Aorta (tissue), 5 donors: ENCODE measurements at places on chromosomes 3 and 15. TPM values are rescaled to one million over a fixed set of nuclear protein-coding genes. Genes with fewer than 3 reads are reported as not detected.
A peak's percentile ranks its signal among the peaks of the same experiment; 100 is the strongest.

- H3K27ac ChIP-seq: no peak overlapping the region
- no peaks in the 10 kb centered on the region for H3K27me3 ChIP-seq
- H3K4me3 ChIP-seq: no peak overlapping the region
- DNase-seq: no peak
- H3K4me1 ChIP-seq: no peaks in the 10 kb centered on the region
These were observed 38.5 kb downstream of the EPHB1 start for GRCh38 chr3:134833453-134834163.

- H3K27ac ChIP-seq: no peak overlapping the region
- H3K27me3 ChIP-seq: no peaks in the 10 kb centered on the region
- DNase-seq: no peak
- H3K4me1 ChIP-seq: no peaks in the 10 kb centered on the region
These were observed 378.9 kb downstream of the ULK4 start for GRCh38 chr3:41583014-41583413.

Gene QTRT2
- 16.2 TPM for total RNA-seq

- no peaks in the 10 kb centered on the region for H3K27me3 ChIP-seq
- no peak for DNase-seq
- H3K36me3 ChIP-seq: no peaks in the 10 kb centered on the region
- no peak overlapping the region for H3K4me3 ChIP-seq
- H3K27ac ChIP-seq: no peak overlapping the region
These were observed 49.0 kb upstream of the FURIN start for GRCh38 chr15:90819390-90819789.

Gene MYEF2
- total RNA-seq: 105 TPM

- H3K36me3 ChIP-seq: no peaks in the 10 kb centered on the region
- no peak for DNase-seq
- H3K27ac ChIP-seq: no peak overlapping the region
- peak overlapping the region; percentile 85 for H3K4me3 ChIP-seq
- no peaks in the 10 kb centered on the region for H3K4me1 ChIP-seq
These were observed 1.0 kb downstream of the PDE12 start for GRCh38 chr3:57557085-57557537.

Gene ALDH1A3
- total RNA-seq: 7.0 TPM

DNA sequence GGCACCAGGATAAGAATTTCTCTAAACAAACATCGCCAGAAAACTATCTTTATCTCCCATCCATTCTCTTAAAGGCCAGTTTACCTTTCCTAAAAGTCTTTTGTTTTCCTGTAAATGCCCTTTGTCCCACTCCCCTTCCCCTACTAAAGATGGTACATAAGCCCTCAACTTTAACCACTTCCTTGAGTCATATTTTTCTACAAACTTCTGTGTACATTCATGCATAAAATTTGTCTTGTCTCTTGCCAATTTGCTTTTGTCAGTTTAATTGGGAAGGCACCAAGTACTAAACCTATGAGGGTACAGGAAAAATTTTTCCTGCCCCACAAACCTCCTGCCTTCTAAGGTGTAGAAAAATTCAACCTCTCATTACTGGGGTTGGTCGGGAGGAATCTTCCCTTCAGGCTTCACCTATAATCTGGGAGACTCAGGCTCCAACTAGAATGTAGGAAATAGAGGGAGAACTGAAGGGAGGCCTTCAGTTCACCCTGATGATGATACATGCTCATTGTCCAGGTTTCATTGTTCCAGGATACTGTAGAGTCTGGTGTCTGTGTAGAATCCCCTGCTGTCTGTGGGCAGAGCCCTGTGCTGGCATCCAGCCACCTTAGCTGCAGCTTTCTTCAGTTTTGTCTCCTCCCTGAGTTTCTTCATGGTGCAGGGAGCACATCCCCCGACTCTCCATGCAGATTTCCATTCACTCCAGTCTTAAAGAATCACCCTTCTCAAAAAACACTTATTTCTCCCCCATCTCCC, 53.2 kb downstream of the CD200R1L start:
- no peaks in the 10 kb centered on the region for H3K36me3 ChIP-seq
- no peak overlapping the region for H3K4me3 ChIP-seq
- H3K27ac ChIP-seq: no peak overlapping the region
- no peak for DNase-seq
